ENCODE measurements at places on chromosomes 7 and 10. TPM values are rescaled to one million over a fixed set of nuclear protein-coding genes. Genes with fewer than 3 reads are reported as not detected.

GRCh38 chr10:22043327-22043633 is 39.8 kb upstream of the DNAJC1 start:
- DNase-seq, result no peak
- no peak overlapping the region for H3K27ac ChIP-seq
- no peaks in the 10 kb centered on the region for H3K27me3 ChIP-seq
- no peak overlapping the region for H3K4me3 ChIP-seq
- H3K36me3 ChIP-seq, result no peaks in the 10 kb centered on the region

DNA sequence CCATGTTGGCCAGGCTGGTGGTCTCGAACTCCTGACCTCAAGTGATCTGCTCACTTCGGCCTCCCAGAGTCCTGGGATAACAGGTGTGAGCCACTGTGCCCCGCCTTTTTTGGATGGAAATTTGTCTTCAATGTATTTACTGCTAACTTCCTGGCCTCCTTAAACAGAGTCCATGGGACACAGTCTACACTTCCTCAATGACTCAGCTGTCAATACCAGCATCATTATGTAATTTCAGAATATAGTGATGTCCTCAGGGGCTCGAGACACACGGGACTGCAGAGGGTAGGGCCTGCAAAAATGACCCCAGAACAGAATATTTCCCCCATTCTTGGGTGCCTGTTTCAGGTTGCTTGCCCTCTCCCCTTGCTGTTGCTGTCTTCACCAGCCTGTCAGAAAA is 31.1 kb downstream of the CAMK2G start:
- H3K4me3 ChIP-seq, result no peak overlapping the region
- no peak overlapping the region for H3K27ac ChIP-seq
- peaks cover 75% of the 10 kb centered on the region for H3K36me3 ChIP-seq

DNA sequence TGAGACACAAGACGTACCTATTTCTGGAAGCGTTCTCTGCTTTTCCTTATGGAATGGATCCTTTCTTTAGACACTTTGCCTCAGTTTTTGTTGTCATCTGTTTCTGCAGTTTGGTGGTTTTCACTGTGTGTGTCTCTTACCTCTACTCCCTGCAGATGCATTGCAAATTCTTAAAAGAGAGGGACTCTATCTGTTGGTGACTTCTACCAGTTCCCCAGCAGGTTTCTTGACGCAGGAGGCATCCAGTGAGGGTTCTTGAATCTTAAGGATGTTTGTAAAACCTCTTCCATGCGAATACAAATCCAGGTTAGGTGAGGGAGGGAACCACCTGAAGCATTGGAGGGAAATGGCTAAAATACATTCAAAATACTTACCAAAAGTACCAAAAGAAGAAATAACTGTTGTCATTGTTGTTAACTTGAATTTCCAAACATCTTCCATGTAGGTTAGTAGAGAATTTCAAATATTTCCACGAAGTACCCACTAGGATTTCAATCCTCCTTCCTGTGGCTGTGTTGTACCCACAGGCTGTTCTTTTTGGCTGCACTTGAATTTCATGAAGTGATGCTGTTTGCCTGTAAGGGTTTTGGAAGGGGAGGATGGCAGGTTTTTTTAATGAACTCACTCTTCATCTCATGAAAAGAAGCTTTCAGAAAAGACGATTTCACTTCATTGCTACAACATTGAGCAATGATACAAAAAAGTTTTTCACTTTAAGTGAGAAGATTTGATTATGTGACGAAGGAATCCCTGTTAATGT is 32.2 kb downstream of the PLXDC2 start:
- peaks cover 5% of the 10 kb centered on the region for H3K36me3 ChIP-seq
- no peaks in the 10 kb centered on the region for H3K4me1 ChIP-seq
- H3K27ac ChIP-seq, result no peak overlapping the region
- no peaks in the 10 kb centered on the region for H3K27me3 ChIP-seq
- H3K4me3 ChIP-seq, result no peak overlapping the region
- DNase-seq, result no peak

DNA sequence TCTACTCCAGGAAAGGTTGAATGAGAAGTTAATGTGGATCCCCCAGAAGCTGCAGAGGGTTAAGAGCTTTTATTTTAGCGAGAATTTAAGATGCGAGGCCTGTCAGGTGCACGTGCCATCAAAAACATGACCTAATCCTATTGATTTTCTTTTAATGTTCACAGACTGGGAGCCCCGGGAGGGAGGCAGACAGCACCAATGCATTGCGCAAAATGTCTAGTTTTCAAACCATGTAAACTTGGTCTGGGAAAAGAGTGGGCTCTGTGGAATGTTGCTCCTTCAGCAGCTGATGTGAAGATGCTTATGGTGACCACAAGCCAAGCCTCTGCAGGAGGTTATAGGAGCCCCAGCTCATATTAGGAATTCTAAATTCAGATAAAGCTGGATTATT is 172.0 kb upstream of the ITGB1 start:
- H3K4me1 ChIP-seq, result peaks cover 25% of the 10 kb centered on the region
- no peaks in the 10 kb centered on the region for H3K27me3 ChIP-seq
- H3K36me3 ChIP-seq, result no peaks in the 10 kb centered on the region
- H3K27ac ChIP-seq, result peak overlapping the region; percentile 37

Gene PHKG1
- 40.0 TPM for polyA plus RNA-seq
